Tibial nerve (tissue), 4 donors: ENCODE measurements at places on chromosomes 2 and 18.

DNA sequence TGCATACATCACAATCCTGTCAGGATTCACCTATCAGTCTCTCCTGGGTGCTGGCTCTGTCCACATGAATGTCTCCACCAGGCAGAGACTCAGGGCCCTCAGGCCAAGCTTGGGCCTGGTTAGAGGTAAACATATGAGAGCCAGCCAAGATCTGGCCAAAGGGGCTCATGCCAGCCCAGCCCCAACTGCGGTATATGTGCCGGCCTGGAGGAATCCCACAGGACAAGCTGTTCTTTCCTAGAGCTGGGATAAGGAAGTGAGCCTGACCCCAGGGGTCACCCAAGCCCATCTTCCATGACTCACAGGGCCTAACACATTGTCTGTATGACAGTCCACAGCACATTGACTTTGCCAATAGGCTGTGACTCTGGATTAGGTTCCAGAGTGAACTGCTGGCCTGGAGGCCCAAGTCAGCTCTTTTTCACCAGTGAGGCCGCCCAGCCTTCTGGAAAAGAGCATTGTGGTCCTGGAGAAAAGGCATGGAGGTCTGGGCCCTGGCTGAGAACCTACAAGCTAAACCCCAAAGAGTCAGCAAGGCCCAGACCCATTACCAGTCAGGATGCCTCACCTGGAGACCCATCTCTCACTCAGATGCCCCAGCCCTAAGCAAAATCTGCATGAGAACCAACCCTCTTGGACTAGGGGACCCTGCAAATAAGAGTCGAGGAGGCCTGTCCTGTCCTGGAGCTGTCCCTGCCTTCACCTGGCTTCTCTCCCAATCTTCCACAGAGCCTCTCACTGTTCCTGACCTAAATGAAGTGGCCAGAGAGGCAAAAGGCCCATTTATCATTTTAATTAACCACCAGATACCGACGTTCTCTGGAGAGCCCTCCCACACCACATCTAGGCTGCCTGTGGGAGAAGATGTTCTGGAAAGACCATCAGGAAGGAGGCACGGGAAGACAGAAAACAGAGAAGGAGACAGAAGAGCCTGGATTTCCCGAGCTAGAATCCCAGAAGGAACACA is 120.9 kb upstream of the PKDCC start:
- H3K4me3 ChIP-seq: no peak overlapping the region
- DNase-seq: no peak
- H3K27ac ChIP-seq: peak overlapping the region; percentile 31
- H3K27me3 ChIP-seq: no peaks in the 10 kb centered on the region
- H3K36me3 ChIP-seq: no peaks in the 10 kb centered on the region
- peaks cover 71% of the 10 kb centered on the region for H3K4me1 ChIP-seq

DNA sequence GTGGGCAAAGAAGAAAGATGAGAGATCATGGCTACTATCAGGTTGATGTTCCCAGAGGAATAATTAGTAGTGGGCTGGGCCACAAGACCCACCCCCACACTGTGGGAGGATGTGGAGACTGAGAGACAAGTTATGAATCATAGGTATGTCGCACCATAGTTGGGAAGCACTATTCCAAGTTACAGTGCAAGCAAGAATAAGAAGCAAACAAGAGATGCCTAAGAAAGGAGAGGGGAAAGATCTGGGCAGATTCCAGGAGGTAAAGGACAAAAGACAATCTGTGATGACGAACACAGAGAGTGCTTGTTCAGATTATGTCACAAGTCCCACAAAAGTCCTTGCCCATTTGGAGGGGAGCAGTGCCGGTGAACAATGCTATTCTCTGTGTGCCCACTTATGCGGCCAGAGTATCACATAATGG is 56.6 kb downstream of the FAM228A start:
- peak overlapping the region; percentile 68 for H3K27ac ChIP-seq
- DNase-seq: no peak
- no peaks in the 10 kb centered on the region for H3K36me3 ChIP-seq

GRCh38 chr2:182763311-182763912 is 47.4 kb downstream of the DNAJC10 start:
- no peak for DNase-seq
- no peak overlapping the region for H3K27ac ChIP-seq
- peaks cover 16% of the 10 kb centered on the region for H3K4me1 ChIP-seq
- no peaks in the 10 kb centered on the region for H3K27me3 ChIP-seq

DNA sequence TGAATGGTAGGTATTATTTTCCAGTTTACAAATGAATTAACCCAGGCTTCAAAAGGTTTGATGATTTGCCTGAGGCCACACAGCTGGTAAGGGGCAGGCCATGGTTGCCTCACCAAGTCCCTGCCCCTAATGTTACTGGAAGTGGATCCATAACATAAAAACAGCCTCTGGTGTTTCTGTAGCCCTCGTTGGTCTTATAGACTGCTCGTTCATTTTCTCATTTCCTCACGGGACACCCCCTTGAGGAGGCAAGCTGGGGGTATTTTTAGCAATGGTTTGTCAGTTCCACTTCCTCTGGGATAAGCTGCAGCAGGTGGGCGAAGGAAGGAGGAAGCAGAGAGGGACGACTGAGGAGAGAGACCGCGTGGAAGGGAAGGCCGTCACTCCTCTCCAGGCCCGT is 32.9 kb upstream of the NDUFV2 start:
- no peak overlapping the region for H3K4me3 ChIP-seq
- no peak overlapping the region for H3K27ac ChIP-seq

- no peak for DNase-seq
- no peaks in the 10 kb centered on the region for H3K36me3 ChIP-seq
- no peaks in the 10 kb centered on the region for H3K27me3 ChIP-seq
Measured at GRCh38 chr2:172484706-172485105, 57.3 kb downstream of the ITGA6 start.

DNA sequence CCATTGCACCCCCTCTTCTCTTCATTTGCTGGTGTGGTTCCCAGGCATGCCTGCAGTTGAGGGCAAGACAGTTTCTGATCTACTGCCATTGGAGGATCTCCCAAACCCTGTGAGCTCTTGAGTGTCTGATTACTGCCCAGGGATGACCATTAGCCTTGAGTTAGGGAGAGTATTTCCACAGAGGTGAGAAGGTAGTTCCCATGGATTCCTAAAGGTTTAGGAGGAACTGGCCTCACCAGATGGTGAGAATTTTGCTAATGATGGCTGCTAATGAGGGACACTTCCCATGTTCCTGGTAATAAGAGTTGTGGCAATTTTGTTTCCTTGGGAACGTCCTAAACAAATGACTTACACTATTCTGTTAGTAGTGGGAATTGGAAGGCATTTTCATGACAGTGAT is 42.5 kb downstream of the PTPRM start:
- H3K36me3 ChIP-seq: no peaks in the 10 kb centered on the region
- H3K27ac ChIP-seq: no peak overlapping the region
- no peaks in the 10 kb centered on the region for H3K27me3 ChIP-seq
- no peak for DNase-seq

- no peak overlapping the region for H3K4me3 ChIP-seq
- DNase-seq: no peak
- H3K36me3 ChIP-seq: no peaks in the 10 kb centered on the region
- no peaks in the 10 kb centered on the region for H3K27me3 ChIP-seq
- H3K4me1 ChIP-seq: no peaks in the 10 kb centered on the region
- no peak overlapping the region for H3K27ac ChIP-seq
Measured at GRCh38 chr2:178328037-178328436, 122.9 kb downstream of the PRKRA start.

- H3K4me3 ChIP-seq: peak overlapping the region; percentile 97
- no peak for DNase-seq
- peaks cover 29% of the 10 kb centered on the region for H3K4me1 ChIP-seq
Measured at GRCh38 chr2:127527001-127527804, 914 bp upstream of the IWS1 start.

DNA sequence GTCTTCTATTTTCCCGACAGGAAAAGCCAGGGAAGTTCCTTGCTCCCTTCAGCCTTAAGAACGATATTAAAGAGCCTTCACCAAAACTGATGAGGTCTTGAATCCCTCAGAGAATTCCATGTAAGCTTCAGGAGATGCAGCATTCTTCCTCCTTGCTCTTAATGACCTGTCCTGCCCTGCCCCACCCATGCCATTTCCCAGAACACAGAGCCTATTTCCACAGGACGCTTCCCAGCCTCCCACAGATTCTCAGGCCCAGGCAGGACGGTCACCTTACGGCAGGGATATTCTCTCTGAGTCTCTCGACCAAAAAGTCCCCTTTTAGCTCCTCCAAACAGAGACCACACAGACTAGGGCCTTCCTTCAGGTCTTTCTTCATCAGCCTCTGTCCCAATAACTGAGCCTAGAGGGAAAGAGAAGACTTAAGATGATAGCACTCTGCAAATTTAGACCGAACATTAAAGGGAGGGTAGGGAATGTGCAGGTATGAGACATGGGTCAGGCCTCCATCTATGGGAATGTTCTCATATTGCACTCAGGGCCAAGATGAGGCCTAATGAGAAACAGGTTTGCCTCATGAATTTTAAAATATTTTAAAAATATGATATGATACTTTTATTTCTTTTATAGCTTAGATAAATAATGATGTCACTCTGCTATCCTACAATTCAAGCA is 62.1 kb downstream of the COBLL1 start:
- peaks cover 20% of the 10 kb centered on the region for H3K4me1 ChIP-seq
- H3K36me3 ChIP-seq: no peaks in the 10 kb centered on the region
- H3K27me3 ChIP-seq: no peaks in the 10 kb centered on the region
- H3K4me3 ChIP-seq: no peak overlapping the region
- H3K27ac ChIP-seq: peak overlapping the region; percentile 76
